Stimulated activated CD4-positive, alpha-beta T cell treated with anti-CD3 and anti-CD28 coated beads, Interleukin-2, amount 100 ng/mL, for 4 hours (primary cell): ENCODE measurements at places on chromosomes 7 and 10.

DNA sequence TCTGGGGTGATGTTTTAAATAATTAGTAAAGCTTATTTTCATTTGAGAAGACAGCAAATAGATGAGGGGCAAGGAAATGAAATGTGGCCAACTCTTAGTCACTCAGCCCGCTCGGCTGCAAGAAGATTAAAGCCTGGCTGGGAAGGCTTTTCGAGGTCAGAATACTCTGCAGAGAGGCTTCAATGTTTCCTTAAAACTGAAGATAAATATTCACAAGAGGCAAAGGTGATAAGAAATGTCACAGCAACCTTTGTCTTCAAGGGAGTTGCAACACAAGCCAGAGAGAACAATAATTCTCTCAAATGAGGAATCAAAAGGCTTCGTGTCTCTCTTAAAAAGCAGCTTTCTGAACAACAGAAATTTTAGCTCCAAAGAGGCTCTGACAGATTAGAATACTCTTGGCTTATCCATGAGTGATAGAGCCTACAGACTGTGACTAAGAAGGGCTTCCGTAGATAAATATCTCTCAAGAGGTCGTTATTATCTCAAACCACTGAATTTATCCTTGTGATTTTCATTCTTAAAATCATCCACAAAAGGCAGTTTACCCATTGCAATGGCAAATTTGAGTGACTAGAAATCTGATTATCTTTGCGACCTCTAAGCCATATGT lies 92.5 kb downstream of the KLF6 start:
- DNase-seq, result no peak

DNA sequence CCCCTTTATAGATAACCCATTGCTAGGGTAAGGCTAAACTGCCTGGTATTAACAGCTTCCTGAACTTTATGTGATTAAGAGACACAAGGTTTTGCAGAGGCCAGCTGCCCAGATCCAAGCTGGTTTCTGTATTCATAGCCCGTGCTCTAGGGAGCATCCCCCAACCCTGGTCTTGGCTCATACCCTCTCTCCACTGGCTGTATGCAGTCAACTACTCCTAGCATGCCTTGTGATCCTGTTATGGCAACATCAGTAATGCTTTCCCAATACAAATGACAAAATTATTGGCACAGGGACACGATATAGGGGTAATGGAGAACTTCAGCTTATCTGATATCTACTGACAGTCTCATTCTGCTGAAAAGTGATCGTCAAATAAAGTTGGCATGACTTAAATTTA lies 202.8 kb upstream of the MKLN1 start:
- no peak for DNase-seq

GRCh38 chr7:131327049-131327625 lies 539 bp upstream of the MKLN1 start:
- DNase-seq, result no peak

- no peak for DNase-seq
Observed at GRCh38 chr10:73780301-73780700, 1.5 kb upstream of the CHCHD1 start.

DNA sequence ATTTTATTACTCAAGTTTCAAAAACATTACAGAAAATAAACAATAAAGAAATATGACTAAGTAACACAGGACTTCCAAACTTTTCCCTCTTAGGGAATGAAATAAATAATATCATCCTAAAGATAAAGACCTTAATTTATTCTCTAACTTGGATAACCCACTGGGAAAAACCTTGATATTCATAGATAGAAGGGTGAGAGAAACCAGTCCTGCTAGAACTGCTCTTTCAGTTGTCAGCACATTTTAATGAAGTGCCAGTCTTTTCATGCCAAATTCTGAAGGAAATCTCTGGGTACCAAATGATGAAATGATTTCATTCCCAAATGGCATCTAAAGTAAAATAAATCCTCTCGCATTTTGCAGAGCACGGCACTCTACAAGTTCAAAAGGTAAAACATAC lies 114.5 kb upstream of the SMIM30 start:
- DNase-seq, result no peak

GRCh38 chr10:927131-927530 lies 4.4 kb downstream of the LARP4B start:
- no peak for DNase-seq

GRCh38 chr7:158683541-158683940 lies 21.1 kb downstream of the NCAPG2 start:
- DNase-seq, result no peak
